ENCODE measurements at places on chromosomes 3 and 15.
A peak's percentile ranks its signal among the peaks of the same experiment; 100 is the strongest.

- no peak for DNase-seq
Measured at GRCh38 chr3:160771811-160772459, 15.9 kb downstream of the PPM1L start.

- no peak for DNase-seq
Measured at GRCh38 chr3:45084361-45084760, 58.3 kb downstream of the CLEC3B start.

- peak; percentile 50 for DNase-seq
Measured at GRCh38 chr3:59266551-59266950, 216.7 kb upstream of the CFAP20DC start.

- no peak for DNase-seq
Measured at GRCh38 chr15:32834156-32834555, 116.4 kb downstream of the GREM1 start.

- peak; percentile 54 for DNase-seq
Measured at GRCh38 chr3:40800343-40800742, 275.6 kb downstream of the ZNF621 start.

DNA sequence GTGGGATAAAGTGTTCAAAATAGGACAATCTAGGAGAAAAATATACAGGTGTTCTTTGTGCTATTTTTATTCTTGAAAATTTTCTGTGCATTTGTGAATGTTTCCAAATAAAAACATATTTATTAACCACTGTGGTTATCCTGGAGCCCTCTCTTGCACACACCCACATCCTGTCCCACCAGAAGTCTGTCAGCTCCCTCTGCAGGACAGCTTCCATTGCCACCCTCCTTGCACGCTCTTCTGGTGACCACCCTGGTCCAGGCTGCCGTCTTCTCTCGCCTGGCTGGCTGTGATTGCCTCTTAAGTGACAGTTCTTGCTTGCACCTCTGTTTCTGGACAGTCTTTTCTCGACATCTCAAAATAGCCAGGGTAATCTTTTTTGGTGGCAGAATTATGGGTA, 394.0 kb downstream of the LRTM1 start:
- no peak for DNase-seq

DNA sequence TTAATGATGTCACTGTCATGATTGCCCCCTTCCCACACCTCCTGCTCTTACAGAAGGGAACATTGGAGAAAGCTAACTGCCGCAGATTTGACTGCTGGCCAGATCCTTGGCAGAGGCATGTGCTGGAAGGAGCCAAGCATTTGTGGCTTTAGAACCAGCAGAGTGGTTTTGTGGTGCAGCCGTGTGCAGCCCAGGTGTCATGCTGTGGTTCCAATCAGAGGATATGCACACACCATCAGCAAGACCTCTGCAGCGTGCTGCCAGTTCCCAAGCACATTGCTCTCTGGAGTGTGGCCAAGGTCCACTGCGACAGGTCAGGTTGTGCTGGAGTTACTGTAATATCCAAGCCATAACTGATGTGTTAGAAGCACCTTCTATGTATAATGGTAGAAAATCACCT, 61.6 kb downstream of the OTOL1 start:
- DNase-seq = no peak

GRCh38 chr3:186452517-186452916, 90.5 kb upstream of the DGKG start:
- DNase-seq = peak; percentile 76

GRCh38 chr3:85572426-85572825, 613.6 kb downstream of the CADM2 start:
- peak; percentile 25 for DNase-seq

DNA sequence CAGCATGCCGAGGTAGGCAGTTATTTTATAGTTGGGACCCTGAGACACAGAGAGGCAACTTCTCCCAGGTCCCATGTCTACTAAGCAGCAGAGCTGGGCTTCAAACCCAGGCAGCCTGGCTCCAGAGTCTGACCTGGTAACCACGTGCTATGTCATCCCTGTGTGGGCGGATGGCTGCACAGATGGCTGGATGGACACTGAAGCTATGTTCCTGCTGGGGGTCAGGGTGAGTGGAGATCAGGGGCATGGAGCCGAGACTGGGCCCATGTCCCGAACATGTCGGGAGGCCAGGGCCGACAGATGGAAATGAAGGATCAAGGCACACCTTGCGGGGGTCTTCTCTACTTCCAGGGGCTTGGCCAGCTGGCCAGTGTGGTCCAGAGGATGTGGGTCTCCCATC, 9.3 kb upstream of the FBLN2 start:
- DNase-seq = no peak

GRCh38 chr15:63539521-63539920, 35.1 kb downstream of the USP3 start:
- no peak for DNase-seq

DNA sequence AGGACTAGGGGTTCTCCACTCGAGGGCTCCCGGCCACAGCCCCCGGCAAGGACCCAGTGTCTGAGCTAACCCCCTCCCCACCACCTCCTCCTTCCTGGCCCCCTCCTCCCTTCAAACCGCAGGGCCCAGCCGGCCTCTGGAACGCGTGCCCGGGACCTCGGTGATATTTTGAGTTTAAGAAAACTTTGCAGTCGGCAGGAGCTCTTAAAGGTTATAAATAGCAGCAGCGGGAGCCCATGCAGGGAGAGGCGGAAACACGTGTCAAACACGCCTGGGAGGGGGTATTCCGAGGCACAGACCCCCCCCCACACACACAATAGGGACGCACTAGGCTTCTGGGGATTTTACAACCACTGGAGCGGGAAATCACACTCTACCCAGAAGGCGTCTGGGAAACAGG, 3.1 kb upstream of the PTH1R start:
- DNase-seq = peak; percentile 51

GRCh38 chr3:21457084-21457483, 293.9 kb downstream of the ZNF385D start:
- no peak for DNase-seq

GRCh38 chr3:57127891-57128518, 37.1 kb downstream of the IL17RD start:
- DNase-seq = peak; percentile 61

DNA sequence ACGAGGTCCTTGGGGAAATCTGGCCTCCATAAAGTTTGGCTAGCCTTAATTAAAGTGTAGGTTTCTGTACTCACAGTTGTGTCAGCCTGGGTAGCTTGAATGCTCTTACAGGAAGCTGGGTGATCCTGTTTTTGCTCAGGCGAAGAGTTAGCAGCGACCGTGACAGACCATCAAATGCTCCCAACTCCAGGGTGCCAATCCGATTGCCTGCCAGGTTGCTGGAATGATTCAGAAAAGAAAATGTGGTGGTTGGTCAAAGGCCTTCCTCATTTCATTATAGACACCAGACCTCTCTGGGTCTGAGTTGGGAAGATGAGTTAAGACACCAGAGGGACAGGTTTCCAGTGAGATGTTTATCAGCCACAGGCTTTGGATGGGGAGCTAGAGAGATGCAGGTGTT, 86.0 kb downstream of the LRIG1 start:
- no peak for DNase-seq

DNA sequence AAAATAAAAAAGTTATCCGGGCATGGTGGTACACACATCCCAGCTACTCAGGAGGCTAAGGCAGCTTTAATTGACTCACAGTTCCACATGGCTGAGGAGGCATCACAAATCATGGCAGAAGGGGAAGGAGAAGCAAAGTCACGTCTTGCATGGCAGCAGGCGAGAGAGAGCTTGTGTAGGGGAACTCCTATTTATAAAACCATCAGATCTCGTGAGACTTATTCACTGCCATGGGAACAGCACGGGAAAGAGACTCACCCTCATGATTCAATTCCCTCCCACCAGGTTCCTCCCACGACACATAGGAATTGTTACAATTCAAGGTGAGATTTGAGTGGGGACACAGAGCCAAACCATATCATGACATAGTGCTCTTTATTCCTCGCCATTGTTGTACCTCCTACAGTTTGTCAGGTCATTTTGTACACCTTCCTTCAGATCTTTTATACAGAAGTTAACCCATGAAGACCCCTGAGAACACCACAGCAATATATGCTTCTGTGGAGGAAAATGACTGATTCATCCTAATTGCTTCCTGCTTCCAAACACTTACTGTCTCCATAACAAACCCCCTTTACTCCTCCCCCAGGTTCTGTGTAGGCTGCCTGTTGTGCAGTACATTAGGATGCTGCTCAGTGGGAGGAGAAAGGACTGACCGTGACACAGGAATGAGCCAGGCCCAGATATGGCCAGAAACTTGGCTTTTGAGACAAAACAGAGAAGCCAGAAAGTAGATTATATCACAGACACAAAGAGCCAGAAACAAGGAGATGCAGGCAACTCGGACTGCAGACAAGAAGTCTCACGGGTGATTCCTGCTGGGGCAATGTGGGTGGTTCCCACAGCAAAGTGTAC, 67.9 kb upstream of the HEG1 start:
- peak; percentile 67 for DNase-seq

DNA sequence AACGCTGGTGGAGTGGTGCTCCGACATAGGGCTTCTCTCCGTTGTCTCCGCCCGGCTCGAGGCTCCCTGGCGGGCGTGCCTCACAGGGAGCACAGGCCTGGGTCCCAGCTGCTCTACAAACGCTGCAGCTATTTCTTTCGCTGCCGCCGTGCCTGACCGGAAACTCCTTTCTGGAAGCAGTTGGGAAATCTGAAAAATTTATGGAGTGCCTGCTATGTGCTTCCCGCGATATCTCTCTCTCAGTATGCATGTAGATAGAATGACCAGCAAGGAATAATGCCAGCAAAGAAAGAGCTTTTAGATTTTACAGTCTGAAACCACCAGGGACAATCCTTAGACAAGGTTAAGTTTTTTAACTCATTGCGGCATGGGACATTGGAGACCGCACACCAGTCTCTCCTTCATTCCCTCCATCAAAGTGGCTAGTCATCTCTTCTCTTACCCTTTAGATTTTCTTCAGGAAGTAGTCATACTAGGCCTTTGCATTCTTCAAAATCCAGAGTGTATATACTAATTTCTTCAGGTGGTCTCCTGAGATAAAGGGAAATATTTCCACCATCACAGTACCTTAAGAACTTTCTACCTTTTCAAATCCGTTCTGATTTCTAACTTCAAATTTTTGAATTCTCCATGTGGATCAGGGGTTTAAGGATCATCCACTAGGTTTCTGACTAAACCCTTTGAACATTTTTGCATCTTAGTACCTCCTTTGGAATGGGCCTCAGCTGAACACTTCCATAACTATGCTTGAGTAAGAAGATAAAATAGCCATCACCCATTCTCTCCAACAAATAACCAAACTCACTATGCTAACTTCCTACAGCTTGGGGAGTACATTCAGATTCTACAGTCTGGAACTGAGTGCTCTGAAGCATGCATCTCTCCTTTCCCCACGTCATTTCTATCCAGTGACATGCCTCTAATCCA, 1.1 kb upstream of the NPHP3 start:
- DNase-seq = peak; percentile 27

All from fibroblast of skin of back (primary cell).